Stomach (tissue), 19 donors: ENCODE measurements at places on chromosomes 6 and 20.

- no peak for DNase-seq
These were observed 17.6 kb upstream of the EYA4 start for GRCh38 chr6:133223452-133224029.

DNA sequence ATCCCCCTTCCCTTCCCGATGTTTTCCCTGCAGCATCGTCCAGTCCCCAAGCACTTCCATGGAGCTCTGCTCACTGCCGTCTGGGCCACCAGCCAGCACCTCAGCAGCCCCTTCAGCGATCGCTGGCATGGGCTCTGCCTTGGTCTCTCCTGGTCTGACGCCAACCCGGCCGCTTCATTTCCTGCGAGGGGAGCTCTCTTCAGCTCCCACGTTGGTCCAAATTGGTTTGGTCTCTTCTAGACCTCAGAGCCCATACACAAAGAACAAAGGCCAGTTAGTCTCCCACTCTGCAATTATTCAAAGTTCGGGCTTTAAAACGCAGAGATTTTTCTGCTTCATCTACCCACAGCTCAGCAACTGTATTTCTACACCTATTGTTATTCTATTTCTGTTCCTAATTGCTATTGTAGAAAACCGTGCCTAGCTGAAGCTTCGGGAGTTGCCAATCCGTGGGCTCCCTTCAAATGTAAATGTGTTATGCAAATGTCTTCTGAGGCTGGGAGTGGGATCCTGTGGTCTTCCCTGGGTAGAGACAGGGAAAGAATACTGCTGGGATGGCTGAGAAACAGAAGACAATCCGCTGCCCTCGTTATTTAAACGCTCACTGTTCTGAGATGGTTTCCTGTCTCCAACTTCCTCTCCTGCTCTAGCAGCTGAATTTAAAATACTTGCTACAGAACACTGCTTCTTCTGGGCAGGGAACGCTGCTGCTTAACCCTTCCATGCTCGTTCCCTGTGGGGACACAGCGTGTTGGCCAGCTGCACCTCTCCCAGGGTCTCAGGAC lies 154.2 kb upstream of the QKI start:
- peak; percentile 79 for DNase-seq

- DNase-seq = no peak
These were observed 113.2 kb downstream of the TMEM170B start for GRCh38 chr6:11650711-11651110.

DNA sequence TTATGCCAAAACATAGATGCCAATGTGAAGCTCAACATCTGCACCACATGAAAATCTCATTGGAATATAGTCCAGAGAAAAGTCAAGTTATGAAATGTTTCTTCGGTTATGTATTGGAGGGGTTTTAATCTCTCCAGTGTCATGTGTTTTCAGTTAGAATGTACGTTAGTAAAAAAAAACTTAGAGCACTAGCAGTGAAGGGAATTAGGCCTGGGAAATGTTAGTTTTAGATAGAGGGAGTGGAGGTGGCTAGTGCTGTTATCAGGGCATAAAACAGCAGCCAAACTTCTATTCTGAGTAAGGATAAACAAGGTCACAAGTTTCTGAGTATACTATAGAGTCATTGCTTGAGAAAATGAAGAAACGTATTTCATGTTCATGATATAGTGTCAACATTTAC lies 42.9 kb downstream of the HDGFL1 start:
- peak; percentile 47 for DNase-seq

DNA sequence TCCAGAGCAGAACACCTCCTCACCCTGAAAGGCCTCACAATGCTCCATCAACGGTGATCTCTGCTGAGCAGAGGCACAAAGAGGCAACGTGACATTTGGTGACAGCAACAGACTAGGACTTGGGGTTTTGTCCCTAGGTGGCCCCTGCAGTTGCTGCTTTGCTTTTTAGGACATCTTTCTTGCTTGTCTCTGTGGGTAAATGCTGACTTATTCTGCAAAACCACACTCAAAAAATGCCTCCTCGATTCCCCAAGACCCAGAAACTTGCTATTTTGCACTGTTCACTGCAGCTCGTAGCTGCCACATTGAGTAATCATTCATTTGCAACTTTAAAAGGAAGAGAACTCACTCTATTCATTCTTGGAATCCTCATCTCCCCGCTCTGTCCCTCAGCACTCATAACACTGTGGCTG lies 209.9 kb downstream of the LY86 start:
- no peak for DNase-seq

- DNase-seq = no peak
These were observed 33.7 kb upstream of the SUMO4 start for GRCh38 chr6:149366267-149366921.

DNA sequence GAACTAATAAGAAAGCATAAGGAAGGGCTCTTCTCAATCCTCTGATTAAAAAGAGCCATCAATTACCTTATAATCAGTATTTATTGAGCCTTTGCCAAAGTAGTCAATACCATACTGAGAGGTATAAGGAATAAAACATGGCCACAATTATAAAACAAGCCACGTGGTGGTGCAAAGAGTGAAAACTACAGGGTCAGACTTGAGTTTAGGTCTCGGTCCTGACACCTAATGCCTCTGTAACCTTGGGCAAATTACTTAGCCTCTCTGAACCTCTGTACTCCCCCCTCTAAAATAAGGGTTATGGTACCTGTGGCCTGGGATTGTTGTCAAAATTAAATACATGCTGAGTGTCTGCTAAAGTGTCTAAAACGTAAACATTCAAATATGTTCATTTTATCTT lies 11.8 kb downstream of the TRIM10 start:
- no peak for DNase-seq

GRCh38 chr6:44002067-44002592 lies 125.1 kb downstream of the MRPL14 start:
- DNase-seq = no peak
